ENCODE measurements at places on chromosomes 16 and 17.

- DNase-seq = no peak
Observed at GRCh38 chr17:81130385-81131361, 34.6 kb upstream of the PVALEF start.

DNA sequence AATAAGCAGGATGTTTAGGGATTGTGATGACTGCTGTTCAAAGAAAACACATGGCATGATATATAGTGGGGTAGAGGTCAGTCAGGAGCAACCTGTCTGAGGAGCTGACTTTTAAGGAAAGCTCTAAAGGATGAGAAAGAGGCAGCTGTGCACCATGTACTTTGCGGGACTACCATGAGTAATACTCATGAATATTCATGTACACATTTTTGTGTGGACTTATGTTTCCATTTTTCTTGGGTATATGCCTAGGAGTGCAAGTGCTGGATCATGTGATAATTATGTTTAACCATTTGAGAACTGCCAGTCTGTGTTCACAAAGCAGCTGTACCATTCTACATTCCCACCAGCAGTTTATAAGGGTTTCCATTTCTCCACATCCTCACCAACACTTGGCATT is 35.8 kb downstream of the BEAN1 start:
- DNase-seq = no peak

DNA sequence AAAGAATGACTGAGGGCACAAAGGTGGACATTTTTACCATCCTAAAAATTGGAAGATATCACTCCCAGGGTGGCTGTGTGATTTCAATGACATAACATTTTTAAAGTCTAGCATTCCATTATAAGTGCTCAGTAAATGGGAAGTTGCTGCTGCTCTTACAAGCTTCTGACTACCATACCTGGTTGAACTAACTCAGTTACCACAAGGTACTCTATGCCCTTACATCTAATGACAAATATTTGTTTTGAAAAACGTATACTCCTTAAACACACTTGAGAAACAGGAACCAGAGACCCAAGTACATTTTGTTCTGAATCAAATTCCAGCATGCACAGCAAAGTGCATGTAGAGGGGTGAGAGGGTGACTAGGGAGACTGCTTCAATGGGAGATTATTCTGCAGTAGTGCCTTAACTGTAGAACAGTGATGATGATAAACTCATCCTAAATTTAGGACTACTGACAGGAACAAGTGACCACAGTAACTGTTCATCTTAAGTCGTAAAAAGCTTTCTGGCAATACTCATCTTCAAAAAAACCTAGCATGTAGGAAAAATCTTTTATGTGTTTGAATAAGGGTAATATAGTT is 83.5 kb downstream of the KANSL1 start:
- DNase-seq = no peak

DNA sequence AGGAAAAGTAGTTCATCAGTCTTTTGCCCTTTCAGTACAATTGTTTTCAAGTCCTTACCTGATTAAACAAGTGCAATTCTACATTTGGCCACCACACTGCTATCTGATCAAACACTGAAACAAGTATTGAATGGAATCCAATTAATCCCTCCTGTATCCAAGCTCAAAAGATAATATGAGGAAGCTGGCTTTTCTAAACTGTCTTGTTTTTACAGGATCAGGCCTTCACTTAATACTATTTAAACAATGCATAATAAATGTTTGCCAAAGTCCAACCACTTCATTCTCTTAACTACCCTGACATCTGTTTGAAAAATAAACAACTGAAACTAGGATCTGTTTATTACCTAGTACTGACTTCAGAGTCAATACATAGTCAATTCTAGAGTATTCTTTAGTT is 131.6 kb downstream of the MRTFB start:
- no peak for DNase-seq

GRCh38 chr16:68047987-68048386 is 24.9 kb downstream of the DUS2 start:
- DNase-seq = no peak

DNA sequence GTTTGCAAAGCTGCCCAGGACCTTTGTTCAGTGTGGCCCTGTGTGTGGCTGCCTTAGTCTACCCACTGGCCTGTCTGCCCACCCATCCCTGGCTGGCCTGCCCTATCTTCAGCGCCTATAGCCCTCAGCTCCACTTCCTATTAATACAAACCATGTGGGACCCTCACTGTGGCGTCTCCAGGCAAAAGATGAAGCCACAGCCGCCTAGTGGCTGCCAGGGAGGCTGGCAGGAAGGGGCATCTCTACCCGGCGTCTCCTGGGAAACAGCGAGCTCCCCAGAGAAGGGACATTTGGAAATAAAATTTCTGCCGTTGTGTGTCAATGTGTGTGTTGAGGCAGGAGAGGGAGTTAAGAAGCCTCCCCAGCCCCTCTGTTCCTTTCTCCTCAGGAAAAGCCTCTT is 31.5 kb downstream of the NEUROD2 start:
- DNase-seq = no peak

- DNase-seq = no peak
Observed at GRCh38 chr16:66389256-66390176, 23.0 kb downstream of the CDH5 start.

- no peak for DNase-seq
Observed at GRCh38 chr16:17329391-17329790, 141.4 kb downstream of the XYLT1 start.

All from activated CD4-positive, alpha-beta T cell treated with anti-CD3 and anti-CD28 coated beads for 1 hour (primary cell).